ENCODE measurements at places on chromosomes 6 and 20.

GRCh38 chr6:34912715-34913464, 23.8 kb downstream of the ANKS1A start:
- no peak for DNase-seq

GRCh38 chr6:2734488-2735166, 16.1 kb downstream of the MYLK4 start:
- no peak for DNase-seq

DNA sequence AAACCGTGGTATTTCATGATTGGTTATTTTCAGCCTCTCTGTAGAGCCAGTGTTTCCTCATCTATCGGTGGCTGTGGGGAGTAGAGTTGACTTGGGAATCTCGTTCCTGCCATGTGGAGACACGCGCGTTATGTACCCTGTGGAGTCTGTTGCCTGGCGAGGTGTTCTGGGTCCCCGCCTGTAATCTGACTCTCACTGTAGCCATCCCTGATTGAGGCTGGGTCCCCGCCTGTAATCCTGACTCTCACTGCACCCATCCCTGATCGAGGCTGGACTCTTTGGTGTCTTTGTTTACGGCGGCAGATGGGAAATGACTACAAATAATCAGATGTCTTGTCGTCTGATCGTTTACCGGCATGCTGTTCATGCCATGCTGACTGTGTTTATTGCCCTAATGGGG, 153.9 kb downstream of the DTNBP1 start:
- DNase-seq: no peak

- no peak for DNase-seq
Observed at GRCh38 chr6:43972913-43973300, 154.3 kb downstream of the MRPL14 start.

GRCh38 chr20:47843886-47844567, 58.7 kb upstream of the SULF2 start:
- DNase-seq: no peak

GRCh38 chr6:37396571-37397180, 36.3 kb upstream of the CMTR1 start:
- no peak for DNase-seq

GRCh38 chr6:146335336-146335735, 208.3 kb upstream of the RAB32 start:
- DNase-seq: no peak
